ENCODE measurements at places on chromosomes 13 and 19.
A peak's percentile ranks its signal among the peaks of the same experiment; 100 is the strongest.

DNA sequence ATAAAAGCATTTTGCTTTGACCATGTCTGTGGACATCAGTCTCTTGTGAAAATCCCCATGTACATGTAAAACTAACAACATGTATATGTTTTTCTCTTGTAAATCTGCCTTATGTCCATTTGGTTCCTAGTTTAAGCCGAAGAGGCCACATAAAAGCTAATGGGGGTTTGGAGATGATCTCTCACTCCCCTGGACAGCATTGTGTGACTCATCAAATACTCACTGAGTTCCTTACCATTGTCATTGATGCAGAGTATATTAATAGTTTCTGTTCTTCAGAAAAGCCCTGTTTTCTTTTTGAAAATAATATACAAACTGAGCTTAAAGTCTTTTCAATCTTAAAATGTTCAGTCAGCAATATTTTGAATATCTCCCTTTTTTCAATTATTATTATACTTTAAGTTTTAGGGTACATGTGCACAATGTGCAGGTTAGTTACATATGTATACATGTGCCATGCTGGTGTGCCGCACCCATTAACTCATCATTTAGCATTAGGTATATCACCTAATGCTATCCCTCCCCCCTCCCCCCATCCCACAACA is 536.7 kb upstream of the HTR2A start:
- DNase-seq = no peak

GRCh38 chr13:28551498-28551895 is 56.6 kb upstream of the FLT1 start:
- no peak for DNase-seq

DNA sequence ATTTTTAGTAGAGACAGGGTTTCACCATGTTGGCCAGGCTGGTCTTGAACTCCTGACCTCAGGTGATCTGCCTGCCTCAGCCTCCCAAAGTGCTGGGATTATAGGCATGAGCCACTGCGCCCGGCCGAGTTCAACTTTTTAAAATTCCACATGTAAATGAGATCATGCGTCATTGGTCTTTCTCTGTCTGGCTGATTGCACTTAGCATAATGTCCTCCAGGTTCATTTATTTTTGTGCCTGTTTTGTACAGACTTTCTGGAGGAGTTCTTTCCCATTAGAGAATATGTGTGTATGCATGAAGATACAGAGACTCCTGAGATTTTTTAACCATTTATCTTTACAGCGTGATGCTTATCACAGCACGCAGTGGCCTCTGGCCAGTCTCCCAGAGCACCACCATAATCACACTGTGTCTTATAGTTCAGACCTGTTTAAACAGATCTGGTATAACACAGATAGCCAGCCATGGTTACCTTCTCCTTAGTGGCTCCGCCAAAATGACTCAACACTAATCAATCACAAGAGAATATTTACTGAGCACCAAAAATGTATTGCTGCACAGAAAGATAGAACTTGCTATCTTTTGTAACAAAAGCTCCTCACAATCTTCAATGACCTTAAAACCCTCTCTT is 11.4 kb upstream of the STARD13 start:
- no peak for DNase-seq

GRCh38 chr19:11078893-11079292 is 10.4 kb upstream of the LDLR start:
- DNase-seq = no peak

DNA sequence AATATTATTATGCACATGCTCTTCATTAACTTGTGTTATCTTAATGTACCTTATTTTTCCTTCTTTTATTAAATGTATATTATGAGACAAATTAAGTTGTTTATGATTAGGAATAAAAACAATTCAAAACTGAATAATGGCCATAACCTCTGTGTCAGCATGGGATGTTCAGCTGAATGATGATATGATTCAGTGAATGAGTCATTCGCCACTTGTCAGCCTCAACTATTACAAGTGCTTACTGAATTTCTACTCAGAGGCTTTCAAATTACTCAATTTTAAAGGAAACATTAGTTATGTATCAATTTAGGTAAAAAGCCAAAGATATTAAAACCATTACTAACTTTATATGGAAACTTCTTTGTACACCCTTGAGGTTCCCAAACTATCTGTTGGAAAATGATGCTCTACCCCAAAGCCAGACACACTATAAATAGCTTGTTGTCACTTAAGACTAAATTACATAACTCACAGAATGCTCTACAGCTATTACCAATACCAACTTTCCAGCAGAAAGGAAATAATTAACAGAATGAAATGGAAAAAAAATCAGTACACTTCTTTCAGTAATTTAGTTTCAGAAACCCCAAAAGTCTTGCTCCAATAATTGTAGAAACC is 14.4 kb downstream of the LIG4 start:
- no peak for DNase-seq

- DNase-seq = no peak
Measured at GRCh38 chr19:10828981-10829821, 6.8 kb downstream of the TMED1 start.

DNA sequence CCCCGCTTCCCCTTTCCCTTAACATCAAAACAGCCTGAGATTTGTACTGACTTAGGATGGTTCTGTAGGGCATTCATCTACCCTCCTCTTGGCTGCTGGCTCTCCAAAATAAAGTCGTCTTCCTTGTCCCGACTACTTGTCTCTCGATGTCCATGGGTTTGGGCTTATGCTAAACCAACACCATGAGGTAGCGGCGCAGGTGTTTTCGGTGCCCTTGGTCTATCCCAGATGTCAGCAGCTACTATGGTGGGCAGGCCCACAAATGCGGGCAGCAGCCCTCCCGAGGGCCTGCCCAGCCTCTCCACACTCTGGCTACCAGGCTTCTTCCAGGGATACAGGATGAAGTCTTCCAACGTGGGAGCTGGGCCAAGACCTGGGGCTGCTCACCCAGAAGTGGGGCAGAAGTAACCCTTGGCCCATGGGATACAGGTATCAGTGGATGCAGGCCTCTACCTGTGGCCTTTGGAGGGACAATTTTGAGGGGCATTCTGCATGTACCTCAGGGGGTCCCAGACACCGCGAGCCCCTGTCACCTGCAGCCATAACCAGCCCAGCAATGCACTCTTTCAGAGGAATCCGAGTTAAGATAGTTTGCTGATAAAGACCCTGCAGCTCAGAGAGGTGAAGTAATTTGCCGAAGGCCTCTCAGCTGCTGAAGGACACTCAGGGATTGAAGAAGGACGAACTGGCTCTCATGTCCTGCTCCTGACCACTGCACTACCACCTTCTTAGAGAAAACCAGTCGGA is 47.8 kb upstream of the VSTM2B start:
- no peak for DNase-seq

GRCh38 chr13:93305886-93306285 is 79.3 kb downstream of the GPC6 start:
- DNase-seq = no peak

- DNase-seq = no peak
Measured at GRCh38 chr13:63492604-63493003, 2077.0 kb upstream of the PCDH20 start.

DNA sequence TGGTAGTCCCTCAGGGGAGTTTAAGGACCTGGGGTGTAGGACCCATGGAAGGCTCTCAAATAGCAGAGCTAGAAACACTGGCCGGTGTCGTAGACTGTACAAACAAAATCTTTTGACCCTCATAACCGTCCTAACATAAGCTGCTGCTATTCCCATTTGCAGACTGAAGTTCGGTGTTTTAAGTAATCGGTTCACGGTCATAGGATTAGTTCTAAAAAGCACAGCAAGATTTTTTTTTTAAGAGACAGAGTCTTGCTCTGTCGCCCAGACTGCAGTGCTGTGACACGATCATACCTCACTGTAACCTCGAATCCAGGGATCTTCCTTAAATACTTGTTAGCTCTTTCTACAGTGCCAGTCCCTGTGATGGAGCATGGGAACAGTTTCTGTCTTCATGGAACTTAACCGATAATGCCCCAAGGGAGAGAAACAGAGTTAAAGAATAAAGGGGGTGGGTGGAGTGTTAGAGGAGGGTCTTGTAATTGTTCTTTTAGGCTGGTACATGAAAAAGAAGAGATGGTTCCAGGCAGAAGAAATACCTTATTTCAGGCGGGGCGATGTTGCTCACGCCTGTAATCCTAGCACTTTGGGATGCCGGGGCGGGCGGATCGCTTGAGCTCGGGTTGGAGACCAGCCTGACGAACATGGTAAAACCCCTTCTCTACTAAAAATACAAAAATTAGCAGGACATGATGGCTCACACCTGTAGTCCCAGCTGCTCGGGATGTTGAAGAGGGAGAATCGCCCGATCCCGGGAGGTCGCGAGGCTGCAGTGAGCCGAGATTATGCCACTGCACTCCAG is 475 bp upstream of the ZC3H4 start:
- no peak for DNase-seq

GRCh38 chr13:68808456-68808855 is 1299.2 kb upstream of the ATXN8OS start:
- DNase-seq = peak; percentile 31

- no peak for DNase-seq
Measured at GRCh38 chr13:50456111-50456510, 387.4 kb downstream of the DLEU7 start.

DNA sequence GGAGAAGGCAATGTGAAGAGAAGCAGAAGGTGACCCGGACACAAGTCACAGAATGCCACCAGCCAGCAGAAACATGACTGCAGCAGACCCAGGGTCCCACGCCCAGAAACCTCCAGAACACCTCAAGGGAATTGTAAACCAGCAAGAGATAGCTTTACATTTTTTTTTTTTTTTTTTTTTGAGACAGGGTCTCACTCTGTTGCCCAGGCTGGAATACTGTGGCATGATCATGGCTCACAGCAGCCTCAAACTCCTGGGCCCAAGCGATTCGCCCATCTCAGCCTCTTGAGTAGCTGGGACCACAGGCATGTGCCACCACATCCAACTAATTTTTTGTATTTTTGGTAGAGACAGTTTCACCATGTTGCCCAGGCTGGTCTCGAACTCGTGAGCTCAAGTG is 10.5 kb upstream of the CEACAM20 start:
- DNase-seq = no peak

- DNase-seq = no peak
Measured at GRCh38 chr19:3656747-3657394, 30.3 kb upstream of the CACTIN start.

DNA sequence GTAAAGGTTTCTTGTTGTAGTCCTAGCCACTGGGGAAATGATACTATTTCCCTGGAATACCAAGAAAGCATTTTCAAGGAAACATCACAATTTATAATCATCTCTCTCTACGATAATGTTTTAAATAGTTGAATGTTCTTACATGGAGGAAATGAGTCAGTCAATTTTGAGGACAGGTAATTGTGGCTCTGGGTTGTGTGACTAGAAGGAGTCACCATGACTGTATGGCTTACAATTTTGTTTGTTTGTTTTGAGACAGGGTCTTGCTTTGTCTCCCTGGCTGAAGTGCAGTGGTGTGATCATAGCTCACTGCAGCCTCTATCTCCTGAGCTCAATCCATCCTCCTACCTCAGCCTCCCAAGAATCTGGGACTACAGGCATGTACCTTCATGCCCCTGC is 47.4 kb downstream of the COG3 start:
- no peak for DNase-seq

- DNase-seq = no peak
Measured at GRCh38 chr13:99381766-99382165, 74.6 kb upstream of the GPR183 start.

DNA sequence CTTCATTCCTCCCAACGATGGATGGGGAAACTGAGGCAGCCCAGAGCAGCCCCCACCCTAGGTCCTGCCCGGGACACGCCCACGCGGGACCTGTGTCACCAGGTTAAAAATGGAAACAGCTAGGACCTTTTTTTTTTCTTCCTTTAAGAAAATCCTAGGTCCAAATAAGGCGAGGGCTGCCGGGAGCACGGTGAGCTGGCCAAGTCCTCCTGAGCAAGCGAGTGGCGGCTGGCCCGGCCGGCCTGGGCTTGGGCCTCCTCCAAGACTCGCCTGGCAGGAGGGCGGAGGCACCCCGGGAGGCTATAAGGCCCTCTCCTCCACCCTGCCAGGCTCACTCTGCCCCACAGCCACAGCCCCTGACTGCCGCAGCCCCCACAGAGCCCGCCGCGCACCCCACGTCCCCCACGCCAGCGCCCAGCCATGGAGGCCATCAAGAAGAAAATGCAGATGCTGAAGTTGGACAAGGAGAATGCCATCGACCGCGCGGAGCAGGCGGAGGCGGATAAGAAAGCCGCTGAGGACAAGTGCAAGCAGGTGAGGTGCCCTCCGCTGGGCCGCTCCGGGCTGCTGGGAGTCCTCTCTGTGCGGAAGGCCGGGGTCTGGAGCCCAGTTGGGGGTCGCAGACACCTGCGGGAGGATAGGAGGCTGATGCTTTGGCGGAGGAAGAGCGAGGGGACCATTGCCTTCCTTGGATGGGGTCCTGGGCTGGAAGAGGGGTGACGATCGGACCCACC is 8.9 kb upstream of the TPM4 start:
- no peak for DNase-seq

DNA sequence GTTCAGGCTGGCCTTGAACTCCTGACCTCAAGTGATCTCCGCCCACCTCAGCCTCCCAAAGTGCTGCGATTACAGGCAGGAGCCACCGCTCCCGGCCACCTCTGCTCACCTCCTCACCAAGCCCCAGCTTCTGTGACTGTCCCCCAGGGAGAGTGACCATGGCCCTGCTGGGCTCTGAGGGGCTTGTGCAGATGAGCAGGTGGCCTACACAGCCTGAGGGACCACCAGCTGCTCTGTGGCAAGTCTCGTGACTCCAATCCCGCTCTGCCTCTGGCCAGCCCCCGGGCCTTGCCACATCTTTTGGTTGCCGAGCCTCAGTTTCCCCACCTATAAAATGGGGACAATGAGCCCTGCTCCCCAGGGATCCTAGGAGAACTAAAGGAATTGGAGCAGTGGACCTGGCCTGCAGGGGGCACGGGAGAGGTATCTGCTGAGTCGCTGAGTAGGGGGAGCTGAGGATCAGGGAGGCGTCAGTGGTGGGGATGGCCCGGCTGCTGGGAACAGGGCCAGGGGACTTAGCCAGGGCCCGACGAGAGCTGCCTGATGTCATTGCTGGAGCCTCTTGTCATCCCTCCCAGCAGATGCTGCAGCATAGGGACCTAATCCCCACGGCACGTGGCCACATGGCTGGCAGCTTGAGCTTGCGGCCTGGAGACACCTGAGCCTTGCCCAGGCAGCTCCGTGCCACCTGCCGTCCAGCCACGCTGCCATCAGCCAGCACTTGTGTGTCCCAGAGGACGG is 74.7 kb downstream of the GADD45B start:
- no peak for DNase-seq

GRCh38 chr13:87536499-87536898 is 134.7 kb upstream of the SLITRK5 start:
- DNase-seq = no peak

- DNase-seq = no peak
Measured at GRCh38 chr13:39554371-39554770, 48.6 kb downstream of the LHFPL6 start.

GRCh38 chr19:10929402-10929794 is 787 bp downstream of the TIMM29 start:
- no peak for DNase-seq

Data from HS-5 (cell line).